Stimulated activated CD8-positive, alpha-beta memory T cell treated with anti-CD3 and anti-CD28 coated beads, Interleukin-7, amount 100 ng/mL, for 4 hours (primary cell): ENCODE measurements at places on chromosomes 3 and 15.

DNA sequence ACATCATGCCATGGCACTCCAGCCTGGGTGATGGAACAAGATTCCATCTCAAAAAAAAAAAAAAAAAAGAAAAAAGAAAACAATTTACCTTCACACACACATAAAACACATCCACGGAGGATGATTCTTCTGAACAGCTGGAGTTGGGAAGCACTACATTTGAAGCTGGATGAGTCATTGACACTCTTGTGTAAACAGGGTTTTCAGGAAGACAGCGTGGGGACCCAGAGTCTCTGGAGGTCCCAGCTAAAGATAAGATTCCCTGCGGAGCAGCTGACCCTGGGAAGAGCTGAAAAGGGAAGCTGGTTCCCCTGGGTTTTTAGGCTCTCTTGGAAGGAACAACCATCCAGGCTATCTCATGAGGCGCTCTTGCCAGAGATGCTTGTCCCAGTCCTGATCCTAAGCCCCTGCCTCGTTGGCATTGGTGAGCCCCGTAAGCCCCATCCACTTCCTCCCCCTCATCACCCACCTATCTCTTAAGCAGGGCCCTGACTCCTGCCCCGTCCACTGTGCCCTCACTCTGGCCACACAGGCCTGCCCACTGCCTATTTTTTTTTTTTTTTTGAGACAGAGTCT is 32.0 kb upstream of the FURIN start:
- DNase-seq, result no peak

DNA sequence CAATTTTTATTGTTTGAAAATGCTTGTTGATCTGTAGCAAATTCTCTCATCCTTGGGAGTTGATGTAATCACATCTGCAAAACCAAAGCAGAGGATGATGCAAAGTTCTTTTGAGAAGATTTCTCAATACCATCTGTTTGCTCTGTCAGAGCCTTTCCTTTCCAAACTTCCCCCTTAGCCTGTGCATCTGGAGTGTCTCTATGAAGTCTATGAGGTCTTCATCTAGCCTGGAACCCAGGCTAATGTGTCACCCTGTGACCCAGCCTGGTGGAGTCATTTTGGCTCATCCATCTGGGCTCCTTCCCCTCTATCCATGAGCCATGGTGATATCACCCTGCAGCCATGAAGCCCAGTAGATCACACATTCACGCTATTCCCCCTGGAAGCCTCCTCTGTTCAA is 123.2 kb upstream of the SLC7A14 start:
- DNase-seq, result no peak

- peak; percentile 34 for DNase-seq
Observed at GRCh38 chr15:74978503-74978902, 16.9 kb upstream of the SCAMP5 start.

DNA sequence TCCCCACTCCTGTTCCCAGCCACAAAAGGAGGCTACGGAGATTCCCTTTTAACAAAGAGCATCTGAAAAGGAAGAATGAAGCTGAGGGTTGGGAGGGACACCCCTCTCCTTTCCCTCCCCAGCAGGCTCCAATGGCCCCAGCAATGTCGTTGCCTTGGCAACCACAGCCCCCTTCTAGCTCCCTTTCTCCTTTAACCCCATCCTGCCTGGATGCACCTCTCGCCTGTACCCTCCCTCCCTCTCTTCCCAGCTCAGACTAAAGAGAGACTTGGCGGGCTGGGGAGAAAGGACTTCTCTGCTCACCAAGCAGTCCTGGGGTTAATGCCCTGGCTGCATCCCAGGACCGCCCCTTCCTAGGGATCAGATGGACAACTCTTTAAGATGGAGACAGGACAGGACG is 7.1 kb upstream of the RPL29 start:
- no peak for DNase-seq

GRCh38 chr3:52195823-52196331 is 2.1 kb upstream of the ALAS1 start:
- no peak for DNase-seq

DNA sequence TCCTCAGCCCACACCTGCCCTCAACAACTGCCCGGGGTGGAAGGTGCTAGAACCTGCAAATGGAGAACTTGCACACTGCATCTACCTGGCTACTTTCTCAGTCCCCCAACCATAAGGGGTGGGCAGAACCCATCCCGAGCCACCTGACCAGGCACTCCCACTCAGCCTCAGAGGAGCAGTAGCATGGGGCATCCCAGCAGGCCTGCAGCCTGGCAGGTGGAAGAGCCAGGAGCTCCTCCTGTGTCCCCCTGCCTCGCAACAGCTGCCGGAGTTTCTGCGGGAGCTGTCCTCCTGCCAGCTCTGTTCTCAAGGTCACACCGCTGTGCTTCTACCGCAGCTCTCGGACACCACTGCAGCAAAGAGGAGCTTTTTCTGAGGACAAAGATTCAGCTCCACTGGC is 27.5 kb downstream of the RAB6B start:
- DNase-seq, result no peak

DNA sequence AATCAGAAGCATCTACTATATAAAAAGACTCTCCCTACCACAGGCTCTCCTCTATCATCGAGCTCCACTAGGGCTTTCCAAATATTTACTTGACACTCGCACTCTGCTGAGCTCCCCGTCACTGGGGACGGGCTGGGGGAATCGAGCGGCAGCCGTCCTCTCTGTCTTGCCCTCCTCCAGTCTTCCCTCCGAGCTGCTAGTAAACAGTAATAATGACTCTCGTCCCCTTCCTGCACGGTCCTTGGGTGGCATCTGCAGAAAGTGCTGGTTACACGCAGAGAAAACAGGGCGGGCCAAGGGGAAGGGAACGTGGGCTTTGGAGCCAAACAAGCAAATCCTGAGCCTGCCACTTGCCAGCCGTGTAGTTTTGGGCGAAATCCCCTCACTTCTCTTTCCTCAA is 96.6 kb downstream of the LRIG1 start:
- DNase-seq, result no peak

- no peak for DNase-seq
Observed at GRCh38 chr3:81886081-81886480, 124.6 kb upstream of the GBE1 start.

GRCh38 chr15:27681038-27681437 is 418.1 kb downstream of the OCA2 start:
- DNase-seq, result no peak

DNA sequence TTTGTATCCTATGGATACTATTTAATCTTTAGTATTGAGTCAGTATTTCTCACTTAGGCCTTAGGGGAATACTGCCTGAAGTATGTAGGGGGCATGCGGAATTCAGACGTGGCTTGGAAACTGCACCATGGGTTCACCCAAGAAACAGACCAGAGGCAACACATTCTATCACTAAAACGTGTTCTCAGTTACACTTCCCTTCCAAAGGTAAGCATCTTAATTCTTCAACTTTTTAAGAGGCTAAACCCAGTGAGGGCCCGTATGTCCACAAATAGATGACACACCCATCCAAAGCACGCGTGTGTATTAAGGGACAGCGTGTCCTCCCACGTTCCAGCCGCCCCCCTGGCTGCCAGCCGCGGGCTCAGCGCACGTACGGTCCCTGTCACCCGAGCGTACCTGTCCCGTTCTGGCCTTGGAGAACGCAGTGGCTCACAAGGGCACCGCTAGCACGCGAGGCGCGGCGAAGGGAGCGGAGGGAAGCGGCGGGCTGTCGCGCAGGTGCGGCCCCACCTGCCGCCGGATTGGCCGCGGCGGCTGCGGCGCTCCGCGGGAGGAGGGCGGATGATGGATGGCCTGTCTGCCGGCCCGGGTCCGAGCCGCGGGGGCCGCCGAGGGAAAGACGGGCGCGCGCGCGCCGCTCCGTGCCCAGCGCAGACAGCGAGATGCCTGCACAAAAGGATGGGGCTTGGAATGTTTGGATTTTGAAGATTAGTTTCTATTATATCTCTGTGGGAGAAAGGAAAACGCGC is 1003.9 kb upstream of the NR2F2 start:
- DNase-seq, result no peak

DNA sequence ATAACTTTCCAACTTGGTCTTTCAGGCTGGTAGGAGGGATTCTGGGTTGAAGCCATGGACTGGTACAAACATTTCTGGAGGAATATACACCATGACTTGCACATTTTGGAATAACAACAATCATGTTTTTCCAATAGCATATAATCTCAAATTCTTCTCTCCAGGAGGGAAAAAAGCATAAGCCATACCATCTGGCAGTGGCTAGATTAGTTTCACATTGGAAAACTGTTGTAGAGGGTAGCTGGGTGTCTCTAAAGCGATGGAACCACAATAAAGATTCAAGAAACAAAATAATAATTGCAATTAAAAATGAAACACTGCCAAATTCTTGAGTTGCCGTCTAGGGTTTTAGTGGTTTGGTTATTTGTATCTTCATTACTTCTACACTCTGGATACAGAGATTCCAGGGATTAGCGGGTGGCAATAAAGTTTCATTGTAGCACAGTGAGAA is 278.5 kb upstream of the RASGRP1 start:
- DNase-seq, result no peak

DNA sequence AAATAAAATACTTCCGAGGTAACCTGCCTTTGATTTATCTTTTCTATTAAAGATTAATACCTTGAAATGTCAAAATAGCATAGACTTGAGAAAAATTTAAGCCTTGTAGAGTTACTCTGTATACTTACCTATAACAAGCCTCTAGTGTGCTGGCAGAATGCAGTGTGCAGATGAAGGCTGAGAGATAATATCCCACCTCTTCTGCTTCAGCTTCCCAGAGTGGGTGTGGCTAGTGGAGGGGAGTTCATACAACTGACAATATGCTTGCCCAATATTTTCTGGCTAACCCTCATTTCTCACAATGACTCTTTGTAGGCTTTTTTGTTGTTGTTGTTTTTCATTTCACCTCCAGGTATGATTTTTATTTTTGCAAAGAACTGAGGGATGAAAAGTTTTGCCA is 15.7 kb upstream of the ZBTB20 start:
- DNase-seq, result no peak

- DNase-seq, result no peak
Observed at GRCh38 chr3:124260206-124260915, 268.4 kb upstream of the ROPN1 start.

- no peak for DNase-seq
Observed at GRCh38 chr3:42698216-42698910, 4.2 kb downstream of the HHATL start.

DNA sequence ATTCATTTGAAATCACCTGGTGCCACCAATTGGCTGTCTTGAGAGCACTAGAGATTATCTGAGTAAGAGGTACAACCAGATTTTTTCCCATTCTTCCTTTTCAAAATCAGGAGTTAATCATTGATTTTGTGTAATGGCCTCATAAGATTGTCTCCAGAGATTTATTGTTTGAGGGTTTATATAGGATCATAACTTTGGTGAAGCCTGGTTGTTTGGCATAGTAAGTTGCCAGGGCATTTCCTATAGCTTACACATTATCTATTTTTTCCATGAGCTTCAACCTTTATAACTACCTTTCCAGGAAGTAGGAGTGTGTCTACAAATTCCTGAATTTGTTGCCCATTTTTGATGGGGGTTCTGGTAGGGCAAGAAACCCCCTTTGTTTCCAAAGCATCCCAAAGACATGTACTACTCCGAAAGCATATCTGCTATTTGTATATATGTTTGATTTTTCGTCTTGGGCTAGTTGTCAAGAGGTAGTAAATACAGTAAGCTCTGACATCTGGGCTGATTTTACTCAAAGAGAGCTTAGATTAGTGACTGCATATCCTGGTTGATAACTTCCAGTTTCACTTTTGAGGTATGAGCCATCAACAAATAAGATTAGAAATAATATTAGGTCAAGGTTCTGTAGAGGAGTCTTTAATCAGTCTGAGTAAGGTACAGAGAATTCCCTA is 11.7 kb upstream of the PRR23B start:
- DNase-seq, result no peak

- DNase-seq, result no peak
Observed at GRCh38 chr3:148975696-148976095, 15.6 kb upstream of the GYG1 start.

- no peak for DNase-seq
Observed at GRCh38 chr15:66895794-66896453, 169.5 kb upstream of the SMAD3 start.

DNA sequence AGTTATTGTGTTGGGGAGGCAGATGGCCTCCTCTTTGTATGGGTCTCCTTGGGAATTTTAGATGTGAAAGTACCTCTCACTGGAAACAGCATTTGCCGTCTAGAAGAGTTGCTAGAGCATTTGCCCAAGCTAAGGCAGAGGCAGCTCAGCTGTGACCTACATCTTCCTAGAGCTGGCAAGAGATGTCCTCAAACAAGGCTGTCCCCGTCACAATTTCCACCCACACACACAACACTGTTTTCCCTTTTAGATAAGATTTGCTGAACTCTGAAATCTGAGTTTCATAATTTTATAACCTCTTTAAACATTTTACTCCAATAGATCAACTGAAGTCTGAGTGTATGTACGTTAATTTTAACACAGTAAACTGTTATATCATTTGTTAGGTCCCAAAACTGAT is 352.6 kb downstream of the EPHB1 start:
- DNase-seq, result no peak

- no peak for DNase-seq
Observed at GRCh38 chr3:10933470-10933804, 59.1 kb upstream of the SLC6A1 start.

- no peak for DNase-seq
Observed at GRCh38 chr3:50078622-50079021, 10.1 kb upstream of the RBM5 start.

DNA sequence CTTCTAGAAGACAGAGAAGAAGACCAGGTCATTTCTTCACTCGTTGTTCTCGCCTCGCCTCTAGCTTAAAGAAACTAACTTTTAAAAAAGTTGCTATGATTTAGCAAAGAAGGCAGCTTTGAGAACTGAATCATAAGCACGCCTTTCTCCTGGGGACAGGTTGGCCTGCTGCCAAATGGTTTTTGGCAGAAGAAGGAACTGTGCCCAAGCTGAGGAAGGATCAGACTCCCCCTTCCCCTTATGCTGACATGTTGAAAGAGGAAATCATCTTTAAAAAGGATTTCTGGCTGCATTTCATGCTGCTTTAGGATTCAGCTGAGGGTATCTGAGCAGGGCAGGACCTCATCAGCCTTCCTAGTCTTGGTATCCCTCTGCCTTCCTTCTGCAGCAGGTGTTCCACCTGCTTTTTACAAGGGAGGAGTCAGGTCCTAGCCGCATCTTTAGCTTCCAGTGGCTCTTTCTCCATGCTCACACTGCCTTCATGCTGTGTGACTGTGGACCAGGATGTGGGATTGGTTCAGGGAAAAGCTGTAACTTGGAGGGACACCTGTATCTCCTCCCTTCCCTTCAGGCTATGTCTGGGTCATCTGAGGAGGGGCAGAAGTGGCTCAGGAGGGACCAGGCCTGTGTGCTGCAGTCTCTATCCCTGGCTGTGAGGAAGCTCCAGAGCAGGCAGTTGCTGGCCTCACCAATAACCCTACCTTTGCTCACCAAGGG is 34.1 kb upstream of the HACD2 start:
- no peak for DNase-seq

DNA sequence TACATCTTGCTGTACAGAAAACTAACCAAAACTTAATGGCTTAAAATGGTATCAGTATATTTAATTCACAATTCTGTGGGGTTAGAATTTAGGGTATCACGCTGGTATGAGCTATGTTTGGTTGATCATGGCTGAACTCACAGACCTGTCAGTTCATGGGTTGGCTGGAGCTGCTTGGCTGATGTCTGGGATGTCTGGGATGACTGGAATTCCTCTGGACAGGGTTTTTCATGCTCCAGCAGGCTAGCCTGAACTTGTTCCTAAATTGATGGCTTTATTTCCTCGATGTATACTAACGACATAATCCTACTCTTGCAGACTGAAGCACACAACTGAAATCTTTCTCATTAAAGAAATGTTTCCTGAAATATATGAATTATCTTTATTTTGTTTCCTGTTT is 338.9 kb upstream of the GBE1 start:
- DNase-seq, result no peak
